ENCODE measurements at places on chromosomes 16 and 17.

DNA sequence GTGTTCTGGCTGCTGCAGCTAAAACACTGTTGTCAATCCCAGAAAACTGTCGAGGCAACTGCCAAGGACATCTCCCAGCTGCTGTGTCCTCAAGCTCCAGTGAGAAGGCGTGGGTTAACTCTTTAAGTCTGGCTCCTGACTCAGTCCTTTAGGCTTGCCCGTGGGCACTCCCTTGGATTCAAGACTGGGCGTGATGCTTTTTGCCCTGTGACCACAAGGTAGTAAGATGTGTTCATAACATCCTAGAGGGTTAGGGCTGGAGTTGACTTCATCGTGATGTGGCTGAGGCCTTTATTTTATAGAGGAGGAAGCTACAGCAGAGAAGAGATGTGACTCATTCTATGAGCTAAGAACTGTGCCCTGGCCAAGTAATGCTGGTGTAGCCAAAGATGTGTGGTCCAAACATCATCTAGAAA, 50.9 kb upstream of the TEKT3 start:
- no peak for DNase-seq

GRCh38 chr17:51435171-51435552, 174.8 kb downstream of the UTP18 start:
- peak; percentile 37 for DNase-seq

- peak; percentile 74 for DNase-seq
These were observed 498 bp upstream of the PLEKHG4 start for GRCh38 chr16:67278773-67279295.

GRCh38 chr17:77304746-77305473, 164.1 kb downstream of the SEC14L1 start:
- no peak for DNase-seq

DNA sequence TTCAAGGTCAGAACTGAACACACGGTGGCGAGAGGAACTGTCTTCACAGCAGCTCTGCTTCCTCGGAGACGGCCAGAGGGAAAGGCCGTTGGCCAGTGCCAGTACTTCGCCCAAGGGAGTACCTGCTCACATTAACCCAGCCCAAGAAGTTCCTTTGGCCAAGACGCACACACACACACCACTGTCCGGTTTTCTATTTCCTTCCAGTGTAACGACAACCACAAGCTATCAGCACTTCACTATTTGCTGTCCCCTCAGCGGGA, 744 bp upstream of the GGNBP2 start:
- DNase-seq = peak; percentile 23

- DNase-seq = peak; percentile 66
These were observed at the start of gene PRRT2 for GRCh38 chr16:29811896-29812665. Gene PRRT2 (plus strand): TSS chr16:29812193. CDS start chr16:29813055, 862 bp downstream.

DNA sequence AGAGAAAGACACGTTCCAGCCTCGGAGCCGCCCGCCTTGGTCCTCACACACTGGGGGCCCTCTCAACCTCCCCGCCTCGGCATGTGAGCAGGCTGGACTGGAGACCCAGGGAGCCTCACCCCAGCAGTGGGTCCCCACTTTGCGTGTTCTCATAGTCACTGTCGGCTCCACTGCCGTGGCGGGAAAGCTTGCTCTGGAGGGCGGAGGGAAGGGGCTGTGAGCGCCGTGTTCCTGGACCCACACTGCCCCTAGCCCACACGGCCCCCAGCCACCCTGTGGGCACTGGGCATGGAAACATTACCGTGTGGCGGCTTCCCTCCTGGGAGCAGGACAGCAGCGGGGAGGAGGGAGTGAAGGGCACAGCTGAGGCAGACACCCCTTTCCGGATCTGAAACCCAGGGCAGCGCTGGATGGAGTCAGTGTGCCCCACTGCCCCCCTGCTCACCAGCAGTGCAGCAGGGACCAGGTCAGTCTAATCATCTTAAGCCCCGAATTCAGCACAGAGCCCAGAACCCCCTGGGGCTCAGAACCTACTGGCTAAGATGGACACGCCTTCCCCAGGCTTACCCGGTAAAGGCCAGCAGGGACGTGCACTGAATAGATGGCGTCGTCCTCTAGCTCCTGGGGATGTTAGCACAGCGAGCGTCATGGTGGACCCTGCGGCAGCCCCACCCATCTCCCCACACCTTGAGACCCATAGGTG, 7.2 kb downstream of the TP53I13 start:
- DNase-seq = no peak

DNA sequence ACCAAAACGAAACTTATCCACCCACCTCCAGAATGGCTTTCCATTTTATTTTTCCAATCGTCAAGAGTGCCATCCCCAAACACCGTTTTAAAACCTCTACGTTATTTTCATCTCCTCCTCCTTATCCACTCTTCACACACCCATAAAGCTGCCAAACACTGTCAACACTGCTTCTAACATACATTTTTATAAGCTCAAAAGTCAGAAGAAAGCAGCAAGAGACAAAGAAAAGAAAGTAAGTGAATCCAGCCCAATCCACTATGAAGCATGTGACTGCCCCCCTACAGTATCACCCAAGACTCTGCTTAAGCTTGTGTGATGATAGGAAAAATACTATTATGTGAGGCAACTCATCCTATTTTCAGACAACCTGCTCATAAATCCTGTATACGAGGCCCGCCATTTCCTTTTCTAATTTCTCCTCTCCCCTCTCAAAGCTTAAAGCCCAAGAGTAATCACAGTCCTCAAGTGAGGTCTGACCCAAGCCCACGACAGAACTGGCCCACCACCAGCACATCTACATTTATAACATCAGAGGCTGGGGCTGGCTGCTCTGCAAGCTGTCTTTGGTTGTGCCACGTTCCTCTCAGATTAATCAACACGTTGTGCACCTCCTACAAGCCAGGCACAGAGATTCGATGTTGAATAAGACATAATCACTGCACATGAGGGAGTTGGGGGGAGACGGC, 16.3 kb downstream of the USP31 start:
- DNase-seq = no peak

- DNase-seq = no peak
These were observed 2032.8 kb downstream of the TP53TG3F start for GRCh38 chr16:35492225-35492624.

DNA sequence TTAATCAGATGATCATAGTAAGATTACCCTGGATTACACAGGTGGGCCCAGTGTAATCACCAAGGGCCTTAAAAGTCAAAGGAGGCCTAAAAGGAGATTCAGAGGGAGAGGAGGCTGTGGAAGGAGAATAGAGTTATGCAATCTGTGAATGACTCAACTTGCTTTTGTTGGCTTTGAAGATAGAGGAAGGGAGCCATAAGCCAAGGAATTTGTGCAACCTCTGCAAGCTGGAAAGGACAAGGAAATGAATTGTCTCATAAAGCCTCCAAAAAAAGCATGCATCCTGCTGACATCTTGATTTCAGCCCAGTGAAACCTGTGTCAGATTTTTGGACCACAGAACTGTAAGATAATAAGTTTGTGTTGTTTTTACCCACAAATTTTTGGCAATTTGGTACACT, 109.6 kb downstream of the CNTNAP4 start:
- DNase-seq = no peak

DNA sequence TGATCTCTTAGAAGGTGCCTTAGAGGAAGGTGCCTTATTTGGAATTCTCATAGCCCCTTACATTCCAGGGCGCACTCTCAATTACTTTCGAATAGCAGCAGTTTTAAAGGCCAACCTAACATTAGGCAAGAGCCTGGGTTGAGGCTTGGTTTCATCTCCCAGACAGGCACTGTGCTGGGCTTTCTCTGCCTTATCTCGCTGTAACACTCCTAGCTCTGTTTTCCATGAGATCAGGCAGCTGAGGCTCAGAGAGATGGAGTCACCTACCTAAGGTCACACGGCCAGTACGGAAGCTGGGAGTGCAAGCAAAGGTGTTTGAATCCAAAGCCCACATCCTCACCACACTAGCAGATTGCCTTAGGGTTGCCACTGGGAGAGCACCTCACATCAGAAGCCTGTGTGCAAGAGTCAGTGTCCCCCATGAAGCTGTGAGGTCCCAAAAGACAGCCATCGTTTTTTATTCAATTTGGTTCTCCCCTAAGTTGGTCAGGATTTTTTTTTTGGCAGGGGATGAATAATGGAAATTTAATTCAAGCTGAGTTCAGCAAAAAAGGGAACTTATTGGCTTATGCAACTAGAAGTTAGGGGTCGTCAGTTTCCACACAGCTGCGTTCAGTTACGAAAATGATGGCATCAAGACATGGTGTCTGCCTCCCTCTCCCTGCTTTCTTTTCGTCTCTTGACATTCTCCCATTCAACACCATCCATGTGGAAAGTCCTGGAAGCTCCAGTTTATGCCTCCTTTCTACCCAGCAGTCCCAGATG, 206.4 kb downstream of the KATNIP start:
- DNase-seq = no peak

DNA sequence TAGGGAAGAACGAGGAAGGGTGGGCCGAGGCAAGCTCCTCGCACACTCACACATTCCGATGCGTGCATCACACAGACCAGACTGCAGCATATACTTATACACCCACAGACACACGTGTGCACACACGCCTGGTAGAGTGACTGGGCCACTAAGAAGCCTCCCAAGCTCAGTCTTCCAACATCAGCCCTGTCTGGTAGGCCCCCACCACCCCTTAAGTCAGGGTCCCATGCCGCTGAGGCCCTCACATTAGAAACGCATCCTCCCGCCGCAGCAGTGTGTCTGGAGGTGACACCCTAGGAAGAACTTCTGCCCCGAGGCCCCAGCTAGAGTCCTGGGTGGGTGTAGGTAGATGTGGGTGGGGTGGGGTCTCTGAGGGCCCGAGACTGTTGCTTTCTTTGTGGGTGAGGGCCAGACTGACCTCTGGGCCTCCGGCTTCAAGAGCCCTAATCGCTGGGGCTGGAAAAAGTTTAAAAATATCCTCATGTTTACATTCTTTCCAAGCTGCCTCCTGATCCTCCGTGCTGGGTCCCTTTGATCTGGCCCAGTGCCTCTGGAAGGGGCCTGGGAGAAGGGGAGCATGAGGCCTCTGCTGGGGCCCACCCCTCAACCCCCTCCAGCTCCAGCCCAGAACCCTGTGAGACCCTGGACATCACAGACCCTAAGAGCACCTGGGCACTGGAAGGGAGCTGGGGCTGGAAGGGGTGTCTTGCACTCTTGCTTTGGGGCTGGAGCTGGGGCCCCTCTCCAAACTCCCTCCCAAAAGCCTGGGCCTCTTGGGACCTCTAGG, 13.6 kb downstream of the CDH16 start:
- DNase-seq = no peak

DNA sequence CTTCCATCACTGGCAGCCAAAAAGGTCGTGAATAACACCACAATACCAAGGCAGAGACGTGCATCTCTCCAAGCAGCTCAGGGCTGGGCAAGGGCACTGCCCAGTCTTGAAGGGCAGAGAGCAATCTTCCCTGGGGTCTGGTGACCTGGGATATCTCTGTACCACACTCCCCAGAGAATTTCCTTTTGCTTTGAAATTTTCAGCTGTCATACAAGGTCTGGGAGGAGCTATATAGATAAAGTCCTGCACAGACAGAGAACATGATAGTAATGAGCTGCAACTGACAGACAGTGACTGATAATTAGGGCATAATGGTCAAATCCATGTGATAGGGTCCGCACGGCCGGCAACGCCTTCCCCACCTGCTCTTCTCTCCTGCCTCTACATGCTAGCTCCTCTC, 68.2 kb downstream of the DYNLRB2 start:
- DNase-seq = no peak

DNA sequence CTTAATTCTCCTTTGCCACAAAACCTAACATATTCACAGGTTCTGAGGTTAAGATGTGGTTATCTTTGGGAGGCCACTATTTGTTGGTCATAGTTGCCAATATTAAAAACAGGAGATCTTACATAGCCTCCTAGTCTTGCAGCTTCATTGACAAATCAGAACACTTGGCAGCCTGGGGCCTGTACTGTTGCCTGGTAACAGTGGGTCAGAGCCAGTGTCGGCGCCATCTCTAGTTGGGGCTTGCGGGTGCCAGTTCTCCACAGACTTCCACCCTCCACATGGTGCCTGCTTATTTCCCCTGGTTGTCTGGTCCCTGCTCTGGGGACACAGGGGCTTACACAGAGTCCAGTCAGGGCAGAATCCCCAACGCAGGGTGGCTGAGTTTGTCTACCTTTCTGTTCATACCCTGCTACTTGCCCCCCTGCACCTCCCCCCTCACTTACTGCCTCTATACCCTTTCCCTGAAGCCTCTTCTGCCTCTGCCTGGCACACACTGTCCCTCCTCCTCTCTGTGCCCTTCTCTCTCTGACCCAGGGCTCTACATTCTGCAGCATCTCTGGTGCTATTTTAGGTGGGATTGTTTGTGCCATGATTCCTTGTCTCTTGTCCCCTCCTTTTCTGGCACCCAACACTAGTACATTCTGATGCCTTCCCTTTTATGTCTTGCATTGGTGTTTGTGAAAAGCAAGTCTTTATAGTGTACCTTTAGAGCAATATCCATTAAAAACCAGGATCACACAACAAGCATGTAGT, 13.4 kb downstream of the EPN2 start:
- DNase-seq = no peak

DNA sequence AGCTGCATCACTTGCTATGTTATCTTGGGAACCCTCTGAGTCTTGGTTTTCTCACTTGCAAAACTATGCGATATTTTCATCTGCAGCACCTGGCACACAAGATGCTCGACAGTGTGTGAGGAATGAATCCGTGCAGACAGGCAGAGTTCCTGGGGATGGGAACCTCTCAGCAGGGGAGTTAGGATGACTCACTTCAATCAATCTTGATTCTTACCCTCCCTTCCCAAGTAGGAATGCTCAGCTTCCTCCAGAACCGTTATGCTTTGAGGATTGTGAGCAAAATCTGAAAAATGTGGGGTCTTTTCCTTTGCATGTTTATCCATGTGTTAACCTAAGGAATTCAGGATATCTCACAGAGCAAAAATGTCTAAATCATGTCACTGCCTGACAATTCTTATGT, 68.9 kb upstream of the HNF1B start:
- DNase-seq = no peak

- no peak for DNase-seq
These were observed 5.9 kb downstream of the FAHD1 start for GRCh38 chr16:1832838-1833454.

DNA sequence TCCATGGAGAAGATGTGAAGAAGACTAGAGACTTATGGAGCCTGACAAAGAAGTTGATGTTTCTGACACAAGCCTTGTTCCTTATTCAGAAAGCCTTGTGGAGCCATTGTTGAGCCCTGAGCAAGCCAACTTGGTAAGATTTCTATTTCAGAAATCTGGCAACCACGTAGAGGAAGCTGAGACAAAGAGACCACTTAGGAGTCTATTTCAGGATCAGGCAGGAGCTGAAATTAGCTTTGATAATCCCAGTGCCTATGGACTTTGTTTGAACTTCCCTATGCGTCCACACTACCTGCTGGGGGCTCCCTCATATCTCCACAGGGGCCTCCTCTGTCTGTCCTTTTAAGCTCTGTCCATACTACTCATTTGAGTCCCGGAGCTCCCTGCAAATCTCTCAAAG, 540.0 kb upstream of the GOT2 start:
- DNase-seq = no peak

All from activated CD4-positive, alpha-beta T cell treated with anti-CD3 and anti-CD28 coated beads for 48 hours (primary cell).